Osteoblast (primary cell): ENCODE measurements at places on chromosomes 11 and 22. TPM values are rescaled to one million over a fixed set of nuclear protein-coding genes. Genes with fewer than 3 reads are reported as not detected.

DNA sequence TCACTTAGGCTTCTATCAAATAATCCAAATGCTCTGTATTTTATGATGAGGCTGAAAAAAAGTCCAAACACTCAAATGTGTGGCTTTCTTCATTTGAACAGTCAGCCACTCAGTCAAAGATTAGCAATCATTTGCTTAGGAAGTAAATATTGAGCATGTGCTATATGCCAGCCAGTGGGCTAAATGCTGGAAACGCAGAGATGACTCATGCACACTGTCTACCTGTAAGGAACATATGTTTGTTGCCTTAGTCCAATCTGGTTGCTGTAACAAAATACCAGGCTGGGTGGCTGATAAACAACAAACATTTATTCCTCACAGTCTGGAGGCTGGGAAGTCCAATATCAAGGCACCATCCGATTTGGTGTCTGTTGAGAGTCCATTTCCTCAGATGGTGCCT is 617.3 kb downstream of the NTM start:
- DNase-seq = no peak

GRCh38 chr11:24386546-24387397 is 110.1 kb upstream of the LUZP2 start:
- DNase-seq = no peak

- no peak for DNase-seq
Observed at GRCh38 chr11:75820645-75821044, 5.6 kb downstream of the UVRAG start.

DNA sequence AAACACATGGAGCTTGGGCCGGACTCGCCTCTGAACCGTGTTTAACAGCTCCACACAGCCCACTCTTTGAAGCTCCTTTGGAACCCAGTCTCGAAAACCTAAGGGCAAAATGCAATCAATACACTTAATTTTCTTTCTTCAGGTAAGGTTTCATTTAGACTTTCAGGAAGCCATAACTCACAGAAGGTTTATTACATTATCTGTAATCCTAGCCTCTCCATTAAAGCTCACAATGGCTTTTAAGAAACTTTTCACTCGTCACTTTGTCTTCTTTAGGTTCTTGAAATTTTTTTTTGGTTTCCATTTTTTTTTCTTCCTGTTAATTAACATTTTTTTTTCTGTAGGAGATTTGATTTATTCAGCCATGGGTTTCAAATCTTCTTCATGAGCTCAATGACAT is 91.3 kb downstream of the ARL14EP start:
- DNase-seq = no peak

DNA sequence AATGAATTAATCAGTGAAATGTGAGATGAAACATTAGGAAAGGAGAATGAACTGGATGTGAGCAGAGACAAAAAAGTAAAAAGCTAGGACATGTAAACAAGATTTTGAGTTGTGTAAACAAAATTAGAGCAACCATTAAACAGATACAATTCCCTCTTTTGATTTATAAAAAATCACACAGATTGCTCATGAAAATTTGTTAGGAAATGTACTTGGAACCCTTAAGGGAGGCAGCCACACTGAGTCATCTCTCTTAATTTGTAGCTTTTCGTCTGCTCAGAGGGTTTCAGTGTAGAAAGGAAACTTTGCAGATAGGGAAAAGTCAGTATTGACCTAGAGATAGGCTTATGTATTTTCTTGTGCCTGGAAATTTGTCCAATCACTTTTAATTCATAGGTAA is 49.6 kb upstream of the ME3 start:
- DNase-seq = no peak

- DNase-seq = no peak
Observed at GRCh38 chr11:122235615-122236014, 119.6 kb upstream of the BLID start.

GRCh38 chr11:116876656-116877055 is 39.2 kb upstream of the APOA1 start:
- DNase-seq = no peak

DNA sequence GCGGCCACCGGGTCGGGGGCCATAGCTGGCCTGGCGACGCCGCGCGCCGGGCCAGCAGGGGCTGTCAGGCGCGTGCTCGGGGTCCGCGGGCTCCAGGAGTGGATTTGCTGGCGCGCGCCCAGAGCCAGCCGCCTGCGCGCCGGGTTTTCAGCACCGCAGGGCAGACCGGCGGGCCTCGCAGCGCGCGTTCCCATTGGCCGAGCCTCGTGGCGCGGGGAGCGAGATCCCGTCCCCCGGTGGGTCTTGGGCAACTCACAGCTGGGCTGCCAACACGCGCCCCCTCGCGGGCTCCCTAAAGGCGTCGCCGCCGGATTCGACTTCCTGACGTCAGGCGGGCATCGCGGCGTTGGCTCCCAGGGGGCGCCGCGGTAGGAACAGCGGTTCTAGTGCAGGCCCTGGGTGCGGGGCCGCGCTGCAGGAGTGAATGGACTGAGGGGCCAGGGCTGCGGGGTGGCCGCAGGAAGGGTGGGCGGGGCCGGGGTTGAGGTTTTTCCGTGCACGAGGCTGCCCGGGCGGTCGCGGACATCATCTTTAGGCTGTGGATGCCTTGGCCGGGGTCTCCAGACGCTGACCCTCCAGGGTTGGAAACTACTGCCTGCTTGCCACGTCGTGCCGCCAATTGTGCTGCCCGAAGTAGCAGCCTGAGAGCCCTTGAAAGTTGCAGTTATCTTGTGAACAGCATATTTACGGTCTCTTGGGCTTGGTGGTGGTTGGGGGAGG is at the start of gene FADS1:
Gene FADS1 (minus strand): TSS at position 268 of the 720 bp plus-strand sequence. CDS start 74 bp downstream, at position 194.
- DNase-seq = peak; percentile 98

GRCh38 chr11:68328374-68329091 is 16.1 kb downstream of the LRP5 start:
- peak; percentile 1 for DNase-seq

Gene NPAS4
- total RNA-seq = 0.36 TPM in 1 of 2 replicates, not detected in the other

DNA sequence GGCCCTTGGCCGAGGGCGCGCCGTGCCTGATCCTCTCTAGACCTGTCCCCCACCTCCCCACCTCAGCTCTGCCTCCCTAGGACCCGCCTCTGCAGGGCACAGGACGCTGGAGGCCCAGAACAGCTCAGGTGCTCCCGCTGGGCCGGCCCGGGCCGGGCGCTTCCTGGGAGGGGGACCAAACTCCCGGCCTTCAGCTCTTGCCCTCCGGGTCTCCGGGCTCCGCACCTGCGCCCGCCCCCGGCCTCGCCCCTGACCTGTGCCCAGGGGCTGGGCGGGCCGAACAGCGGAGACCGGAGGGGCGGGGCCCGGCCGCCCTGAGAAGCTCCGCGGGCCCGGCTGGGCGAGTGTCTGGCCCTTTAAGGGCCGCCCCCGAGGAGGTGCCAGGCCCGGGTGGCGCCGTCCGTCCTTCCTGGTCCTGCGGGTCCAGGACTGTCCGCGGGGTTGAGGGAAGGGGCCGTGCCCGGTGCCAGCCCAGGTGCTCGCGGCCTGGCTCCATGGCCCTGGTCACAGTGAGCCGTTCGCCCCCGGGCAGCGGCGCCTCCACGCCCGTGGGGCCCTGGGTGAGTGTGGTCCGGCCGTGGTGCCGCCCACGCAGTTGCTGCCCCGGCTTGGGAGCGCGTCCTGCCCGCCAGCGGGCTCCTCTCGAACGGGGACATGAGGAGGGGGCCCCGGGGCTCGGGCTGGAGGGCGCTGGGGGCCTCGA is at the start of gene SSH3:
Gene SSH3 (plus strand): TSS at position 399 of the 703 bp plus-strand sequence. CDS start 96 bp downstream, at position 495.
- peak; percentile 97 for DNase-seq

DNA sequence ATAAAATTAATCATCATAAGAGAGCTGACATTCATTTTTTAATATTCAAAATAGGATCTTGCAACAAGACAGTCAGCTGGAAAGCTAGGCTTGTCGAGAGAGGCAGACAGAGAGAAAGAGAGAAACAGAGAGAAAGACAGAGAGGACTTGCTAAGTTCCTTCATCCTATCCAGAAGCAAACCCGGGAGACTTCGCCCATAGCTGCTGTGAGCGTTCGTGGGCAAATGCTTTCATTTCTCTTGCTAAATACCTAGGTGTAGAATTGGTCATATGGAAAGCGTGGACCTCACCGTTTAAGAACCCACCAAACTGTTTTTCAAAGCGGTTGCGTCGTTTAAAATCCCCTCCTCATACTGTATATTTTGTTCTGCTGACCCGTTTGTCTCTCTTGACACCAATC is 25.3 kb upstream of the KRTAP5-6 start:
- DNase-seq = no peak

DNA sequence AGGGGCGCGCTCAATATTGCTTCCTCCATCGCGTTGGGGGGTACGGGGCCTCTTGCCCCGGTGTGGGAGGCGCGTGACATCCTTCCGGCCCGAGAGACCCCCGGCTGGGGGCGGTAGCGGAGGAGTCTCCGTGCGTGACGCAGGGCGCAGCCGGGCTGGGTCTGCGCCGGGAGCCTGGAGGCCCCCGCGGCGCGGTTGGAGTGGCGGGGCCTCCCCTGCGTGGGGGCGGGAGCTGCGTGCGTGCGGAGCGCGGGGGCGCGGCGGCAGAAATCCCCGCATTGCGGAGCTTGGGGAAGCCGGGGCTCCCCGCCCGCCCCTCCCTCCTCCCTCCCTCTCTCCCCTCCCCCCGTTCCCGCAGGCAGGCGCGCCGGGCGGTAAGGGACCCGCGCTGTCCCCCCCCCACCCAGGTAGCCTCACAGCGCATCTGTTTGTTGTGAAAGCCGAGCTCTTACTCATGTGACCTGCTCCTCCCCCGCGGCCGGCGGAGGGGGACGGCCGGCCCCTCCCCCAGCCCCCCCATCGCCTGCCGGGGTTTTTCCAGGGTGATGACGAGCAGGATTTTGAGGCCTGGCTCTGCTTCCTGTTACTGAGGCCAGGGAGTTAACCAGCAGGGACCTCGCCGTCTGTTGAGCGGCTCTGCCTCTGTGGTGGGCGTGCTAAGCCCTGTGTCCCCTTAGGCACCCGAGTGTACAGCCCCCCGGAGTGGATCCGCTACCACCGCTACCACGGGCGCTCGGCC is 1.6 kb downstream of the PIM3 start:
- peak; percentile 100 for DNase-seq

DNA sequence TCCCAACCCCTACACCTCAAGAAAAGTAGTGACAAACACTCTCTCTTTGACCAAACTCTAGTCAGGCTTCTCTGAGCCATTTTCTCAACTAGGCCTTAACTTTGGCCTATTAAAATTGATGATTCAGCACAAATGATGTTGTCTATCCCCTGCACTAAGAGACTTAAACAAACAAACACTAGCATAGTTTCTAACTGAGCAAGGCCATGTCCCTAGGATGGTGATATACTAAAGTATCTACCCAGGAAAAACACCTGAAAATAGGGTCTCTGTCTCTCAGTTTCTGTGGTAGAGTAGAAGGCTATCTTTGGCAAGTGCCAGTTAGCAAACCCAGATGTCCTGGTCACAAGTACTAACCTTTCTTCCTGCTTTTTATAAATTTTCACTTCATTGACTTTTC is 219.7 kb upstream of the ANO3 start:
- DNase-seq = no peak

Gene XKR3
- total RNA-seq = not detected in 2 replicates

GRCh38 chr11:117759305-117759704 is 37.7 kb downstream of the DSCAML1 start:
- DNase-seq = no peak

DNA sequence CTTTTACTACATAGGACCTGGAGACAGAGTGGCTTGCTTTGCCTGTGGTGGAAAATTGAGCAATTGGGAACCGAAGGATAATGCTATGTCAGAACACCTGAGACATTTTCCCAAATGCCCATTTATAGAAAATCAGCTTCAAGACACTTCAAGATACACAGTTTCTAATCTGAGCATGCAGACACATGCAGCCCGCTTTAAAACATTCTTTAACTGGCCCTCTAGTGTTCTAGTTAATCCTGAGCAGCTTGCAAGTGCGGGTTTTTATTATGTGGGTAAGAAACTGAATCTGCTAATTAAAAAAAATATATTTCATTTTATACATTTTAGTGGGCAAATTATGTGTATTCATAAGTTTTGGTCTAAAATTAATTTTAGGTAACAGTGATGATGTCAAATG is 7.8 kb downstream of the BIRC3 start:
- DNase-seq = no peak

Gene SLC5A4
- not detected in 2 replicates for total RNA-seq

DNA sequence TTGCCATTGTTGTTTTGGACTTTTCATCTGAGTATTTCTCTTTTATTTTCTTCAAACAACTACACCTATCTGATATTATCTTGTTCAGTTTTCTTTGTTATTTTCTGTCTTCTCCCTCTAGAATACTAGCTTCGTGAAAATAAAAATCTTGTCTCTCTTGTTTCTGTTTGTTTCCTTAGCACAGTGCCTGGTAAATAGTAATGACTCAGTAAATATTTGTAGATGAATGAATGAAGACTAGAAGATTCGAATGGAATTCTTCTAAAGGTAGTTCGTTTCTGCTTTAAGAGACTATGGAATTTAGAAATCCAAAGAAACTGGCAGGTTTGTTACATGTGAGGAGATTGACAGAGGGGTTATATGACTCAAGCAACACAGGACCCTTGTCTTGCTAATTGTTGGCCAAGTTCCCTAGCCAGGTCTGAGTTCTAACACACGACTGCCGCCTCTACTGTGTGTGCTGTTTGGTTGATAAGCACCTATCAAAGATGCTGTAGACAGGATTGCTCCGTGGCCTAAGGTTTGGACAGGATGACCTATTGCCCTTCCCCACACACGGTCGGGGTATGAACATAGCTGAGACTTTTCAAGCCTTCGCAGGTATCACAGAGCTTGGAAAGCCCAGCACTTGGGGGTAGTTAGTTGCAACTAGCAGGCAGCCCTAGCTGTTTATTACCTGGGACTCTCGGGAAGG is 831 bp upstream of the TMEM135 start:
- DNase-seq = peak; percentile 9

DNA sequence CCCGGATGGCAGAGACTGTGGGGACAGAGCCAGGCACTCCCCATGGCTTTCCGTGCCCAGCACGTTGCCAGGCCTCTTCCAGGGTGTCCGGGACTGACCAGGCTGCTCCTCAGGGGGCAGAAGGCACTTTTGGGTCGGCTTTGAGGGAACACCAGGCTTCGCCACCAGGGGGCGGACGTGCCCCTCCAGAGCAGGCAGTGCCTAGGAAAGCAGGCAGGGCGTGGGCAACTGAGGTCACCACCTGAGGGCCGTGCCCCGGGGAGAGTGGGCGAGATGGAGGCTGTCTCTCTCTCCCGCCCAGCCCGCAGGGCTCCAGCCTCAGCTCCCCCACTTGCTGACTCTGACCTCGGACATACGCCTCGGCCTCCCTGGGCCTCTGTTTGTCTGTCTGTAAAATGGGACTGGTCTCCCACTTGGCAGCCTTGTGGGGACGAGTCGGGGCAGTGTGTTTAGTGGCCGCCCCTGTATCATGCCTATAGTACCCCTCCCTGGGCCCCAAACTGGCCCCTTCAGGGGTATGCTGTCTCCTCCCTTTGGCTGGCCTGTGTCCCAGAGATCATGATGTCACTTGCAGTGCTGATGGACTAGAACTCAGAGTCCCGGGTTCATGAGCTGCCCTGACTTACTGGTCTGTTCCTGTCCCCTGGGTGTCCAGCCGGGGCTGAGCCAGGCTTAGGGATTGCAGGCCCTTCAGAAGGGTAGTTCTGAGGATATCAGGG is 4.4 kb upstream of the PRR5 start:
- peak; percentile 99 for DNase-seq

Gene RFPL3
- total RNA-seq = not detected in 2 replicates
